Cortex of kidney (tissue), 1 donor: ENCODE measurements at places on chromosomes 11 and 22.

DNA sequence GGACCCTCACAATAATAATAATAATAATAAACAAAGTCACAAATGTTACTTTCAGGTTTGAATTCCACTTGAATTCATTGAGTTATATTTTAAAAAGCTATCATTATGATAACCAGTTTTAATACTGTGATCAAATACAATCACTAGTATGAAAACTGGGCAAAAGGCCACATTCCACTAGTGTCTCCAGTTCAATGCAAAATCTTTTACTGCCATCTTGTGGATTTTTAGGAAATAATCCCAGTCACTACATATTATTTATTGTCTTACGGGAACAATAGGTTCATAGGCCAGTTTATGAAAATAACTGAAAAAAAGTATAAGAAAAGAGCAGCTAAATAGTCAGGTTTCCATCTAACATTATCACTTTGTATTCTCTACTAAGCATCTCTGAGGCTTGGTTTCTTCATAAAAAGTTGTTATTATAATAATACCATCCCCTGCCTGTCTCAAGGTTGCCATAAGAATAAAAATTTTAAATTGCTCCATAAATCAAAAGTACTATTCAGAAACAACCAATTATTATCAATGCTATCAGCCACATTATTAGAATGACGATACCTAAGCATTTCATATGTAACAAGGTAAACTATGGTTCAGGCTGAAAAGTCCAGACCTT is 533.9 kb upstream of the CCDC90B start:
- no peak for DNase-seq

- DNase-seq, result no peak
Observed at GRCh38 chr22:50114221-50115021, 24.6 kb downstream of the MOV10L1 start.

- no peak for DNase-seq
Observed at GRCh38 chr11:19539861-19540260, 172.8 kb upstream of the NAV2 start.

DNA sequence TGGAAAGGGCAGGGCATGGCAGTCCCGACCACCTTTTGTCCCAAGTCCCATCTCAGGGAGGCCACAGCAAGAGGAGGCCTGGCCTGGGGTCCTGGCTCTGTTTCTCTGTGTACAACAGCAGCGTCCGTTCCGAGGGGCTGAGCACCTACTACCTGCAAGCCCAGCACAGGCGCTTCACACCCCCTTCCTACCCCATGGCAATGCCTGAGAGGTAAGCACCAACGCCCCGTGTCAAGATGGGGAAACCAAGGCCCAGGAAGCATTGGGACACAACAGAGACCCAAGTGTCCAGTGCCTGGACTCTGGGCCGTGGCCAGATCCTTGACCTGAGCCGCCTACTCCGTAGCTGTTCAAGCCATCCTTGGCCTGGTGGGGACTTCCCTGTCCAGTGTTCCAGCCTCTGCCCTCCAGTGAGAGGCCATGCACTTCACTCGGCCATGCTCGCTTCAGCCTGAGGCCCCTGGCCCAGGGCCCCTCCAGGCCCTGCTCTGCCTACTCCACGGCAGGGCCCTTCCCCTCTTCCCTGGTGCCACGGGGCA is 14.3 kb upstream of the TCF20 start:
- no peak for DNase-seq

- no peak for DNase-seq
Observed at GRCh38 chr11:71433648-71434450, 14.3 kb downstream of the DHCR7 start.

- DNase-seq, result no peak
Observed at GRCh38 chr22:18013436-18013835, 10.9 kb downstream of the MICAL3 start.
